Esophagus muscularis mucosa (tissue), 4 donors: ENCODE measurements at places on chromosomes 6 and 20.
A peak's percentile ranks its signal among the peaks of the same experiment; 100 is the strongest.

DNA sequence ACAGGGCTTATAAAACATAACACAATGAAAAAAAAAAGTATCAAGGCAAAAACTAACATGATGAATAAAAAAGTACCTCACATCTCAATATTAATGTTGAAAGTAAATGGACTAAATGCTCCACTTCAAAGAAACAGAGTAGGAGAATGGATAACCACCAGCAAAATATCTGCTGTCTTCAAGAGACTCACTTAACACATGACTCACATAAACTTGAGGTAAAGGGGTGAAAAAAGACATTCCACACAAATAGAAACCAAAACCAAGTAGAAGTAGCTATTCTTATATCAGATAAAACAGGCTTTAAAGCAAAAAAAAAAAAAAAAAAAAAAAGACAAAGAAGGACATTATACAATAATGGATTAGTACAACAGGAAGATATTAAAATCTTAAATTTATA lies 86.9 kb downstream of the TBC1D32 start:
- no peak for DNase-seq

- no peak for DNase-seq
Measured at GRCh38 chr20:25057234-25058050, 497 bp downstream of the ACSS1 start.

GRCh38 chr6:33276581-33276863 lies 401 bp upstream of the B3GALT4 start:
- no peak for DNase-seq

- DNase-seq: no peak
Measured at GRCh38 chr20:9200620-9201019, 131.7 kb downstream of the PLCB4 start.

- DNase-seq: no peak
Measured at GRCh38 chr6:116298973-116299372, 19.2 kb upstream of the TSPYL1 start.

DNA sequence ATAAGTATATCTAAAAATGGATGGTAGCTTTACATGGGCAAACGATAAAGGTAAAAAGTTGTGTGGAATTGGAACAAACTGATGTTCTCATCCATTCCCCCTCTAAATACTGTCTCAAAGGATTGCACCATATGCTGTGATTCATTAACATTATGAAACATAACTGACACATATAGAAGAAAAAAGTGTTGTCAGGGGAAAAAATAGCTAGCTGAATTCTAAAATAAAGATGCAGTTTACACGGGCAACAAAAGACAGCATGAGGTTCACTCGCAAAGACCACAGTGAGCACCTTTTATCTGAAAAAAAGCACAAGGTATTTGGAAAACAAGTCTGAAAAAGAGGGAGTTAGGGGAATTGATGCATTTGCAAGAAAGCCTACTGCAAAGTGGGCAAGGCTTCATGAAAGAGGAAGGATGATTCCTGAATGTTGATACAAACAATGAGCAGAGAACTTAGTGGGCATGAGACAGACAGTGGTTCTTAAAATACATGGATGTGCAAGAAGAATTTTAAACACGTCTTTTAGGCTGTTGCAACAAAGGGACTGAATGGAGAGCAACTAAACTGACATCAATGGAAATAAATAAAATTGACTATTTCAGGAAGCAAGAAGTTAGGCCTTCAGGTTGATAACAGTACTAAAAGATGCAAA lies 280.9 kb downstream of the KIF16B start:
- DNase-seq: no peak

- DNase-seq: no peak
Measured at GRCh38 chr6:115551527-115551926, 509.2 kb downstream of the FRK start.

GRCh38 chr6:7086488-7086887 lies 21.3 kb upstream of the RREB1 start:
- no peak for DNase-seq

GRCh38 chr20:61859767-61860166 lies 205.9 kb downstream of the TAF4 start:
- no peak for DNase-seq

GRCh38 chr6:150316936-150317335 lies 51.9 kb upstream of the IYD start:
- DNase-seq: no peak

- no peak for DNase-seq
Measured at GRCh38 chr6:152372945-152373344, 264.2 kb downstream of the SYNE1 start.

DNA sequence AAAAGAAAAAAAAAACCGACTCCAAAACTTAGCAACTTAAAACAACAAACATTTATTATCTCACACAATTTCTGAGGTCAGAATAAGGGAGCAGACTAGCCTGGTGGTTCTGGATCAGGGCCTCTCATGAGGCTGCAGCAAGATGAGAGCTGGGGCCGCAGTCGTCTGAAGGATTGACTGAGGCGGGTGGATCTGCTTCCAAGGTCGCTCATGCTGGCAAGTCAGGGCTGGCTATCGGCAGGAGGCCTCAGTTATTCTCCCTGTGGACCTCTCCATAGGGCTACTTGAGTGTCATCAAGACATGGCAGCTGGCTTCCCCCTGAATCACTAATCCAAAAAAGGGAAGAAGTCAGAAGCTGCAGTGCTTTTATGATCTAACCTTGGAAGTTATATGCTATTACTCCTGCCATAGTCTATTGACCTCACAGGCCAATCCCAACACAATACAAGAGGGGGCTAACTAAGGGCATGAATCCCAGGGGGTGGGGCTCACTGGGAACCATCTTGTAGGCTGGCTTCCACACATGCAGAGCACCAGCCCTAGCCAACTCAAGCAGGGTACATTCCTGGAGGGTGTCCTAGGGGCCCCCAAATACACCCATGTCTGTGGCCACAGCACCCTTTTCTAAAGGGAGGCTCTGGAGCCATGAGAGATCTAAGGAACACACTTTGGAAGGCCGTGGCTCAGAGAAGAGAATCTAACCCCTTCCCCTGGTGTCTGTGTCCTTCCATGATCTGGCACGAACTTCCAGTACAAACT lies 11.3 kb downstream of the EBF4 start:
- DNase-seq: peak; percentile 89

DNA sequence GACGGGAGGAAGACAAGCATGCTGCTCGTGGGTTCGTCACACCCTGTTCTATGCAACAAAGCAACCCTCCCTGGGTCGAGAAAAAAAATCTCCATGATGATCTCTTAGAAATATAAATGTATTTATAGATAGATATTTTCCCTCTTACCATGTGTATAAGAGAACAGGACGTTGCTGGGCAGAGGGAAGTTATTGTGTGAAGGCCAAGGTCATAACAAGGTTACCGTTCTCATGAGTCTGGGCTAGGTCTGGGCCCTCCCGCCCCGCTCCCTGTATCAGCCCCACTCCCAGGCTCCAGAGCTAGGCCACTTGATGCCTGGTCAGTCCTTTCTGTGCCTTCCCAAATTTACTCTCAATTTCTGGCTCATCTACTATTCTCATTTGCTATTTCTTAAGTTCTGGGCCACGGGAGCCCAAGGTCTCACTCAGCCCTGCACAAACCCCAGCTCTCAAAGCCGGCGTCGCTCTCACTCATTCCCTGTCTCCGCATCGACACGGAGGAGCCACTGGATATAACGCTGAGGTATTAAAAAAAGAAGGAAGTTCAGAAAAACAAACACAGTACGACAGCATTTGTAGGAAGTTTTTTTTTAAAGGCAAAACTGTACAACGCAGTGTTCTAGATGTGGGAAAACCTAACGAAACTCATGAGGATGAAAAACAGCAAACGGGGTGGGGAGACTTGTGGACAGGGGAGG lies 96.8 kb downstream of the PSMG4 start:
- peak; percentile 93 for DNase-seq

DNA sequence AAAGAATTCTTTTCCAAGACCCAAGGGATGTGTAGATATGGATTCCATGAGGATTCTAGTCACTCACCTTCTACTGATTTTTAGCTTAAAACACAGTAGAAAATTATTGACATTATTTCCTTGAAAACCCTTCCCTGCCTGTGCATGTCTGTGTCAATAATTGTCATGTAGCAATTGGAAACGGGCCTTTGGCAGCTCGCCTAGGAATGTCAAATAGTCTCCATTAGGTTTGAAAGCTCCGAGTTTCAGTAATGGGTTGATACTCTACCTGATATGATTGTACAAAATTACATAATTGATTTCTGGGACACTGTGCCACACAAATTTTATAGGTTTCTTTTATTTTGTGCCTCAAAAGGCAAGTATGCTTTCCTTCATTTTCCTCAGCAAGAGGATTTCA lies 515.2 kb upstream of the ARID1B start:
- DNase-seq: no peak

GRCh38 chr6:151288712-151289398 lies 49.1 kb downstream of the AKAP12 start:
- DNase-seq: no peak

- DNase-seq: no peak
Measured at GRCh38 chr6:11538052-11538818, 686 bp downstream of the TMEM170B start.
